Neural progenitor cell (in vitro differentiated cells): ENCODE measurements at places on chromosomes 5 and 9.

DNA sequence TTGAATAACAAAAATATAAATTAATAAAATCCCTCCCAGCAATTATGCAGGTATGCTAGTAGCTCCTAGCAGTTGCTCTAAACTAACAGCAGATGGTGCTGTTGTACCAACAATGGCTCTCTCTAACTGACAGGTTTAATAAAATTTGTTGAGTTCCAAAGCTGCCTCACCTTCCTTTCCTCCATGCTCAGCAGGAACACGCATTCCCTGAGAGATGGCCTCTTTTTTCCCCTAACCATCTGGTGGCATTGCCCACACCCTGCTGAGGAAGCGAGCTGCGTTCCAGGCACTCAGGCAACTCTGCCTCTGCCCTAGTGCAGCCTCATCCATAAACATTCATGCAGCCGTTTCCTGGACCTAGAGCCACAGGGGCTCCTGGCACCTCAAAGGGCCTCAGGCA, 106.2 kb downstream of the KLHL3 start:
- DNase-seq = peak; percentile 73

GRCh38 chr9:136484153-136485048, 1.6 kb upstream of the SEC16A start:
- DNase-seq = peak; percentile 21

DNA sequence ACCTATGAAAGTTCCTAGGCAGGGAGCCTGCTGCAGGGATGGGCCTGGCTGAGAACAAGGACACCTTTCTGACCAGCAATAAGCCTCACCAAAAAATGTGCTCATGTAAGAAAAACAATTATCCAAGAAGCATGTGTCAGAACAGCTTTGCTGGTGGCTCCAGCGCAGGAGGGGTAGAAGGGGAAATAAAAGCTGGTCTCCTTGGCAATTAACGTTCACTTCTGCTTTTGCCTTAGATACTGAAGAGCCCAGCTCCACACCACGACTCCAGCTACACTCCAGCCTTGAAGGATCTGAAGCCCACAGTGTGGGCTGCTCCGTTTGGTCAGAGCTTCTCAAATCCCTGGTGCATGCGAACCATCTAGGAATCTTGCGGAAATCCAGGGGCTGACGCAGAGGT, 107.6 kb upstream of the PHYKPL start:
- no peak for DNase-seq

DNA sequence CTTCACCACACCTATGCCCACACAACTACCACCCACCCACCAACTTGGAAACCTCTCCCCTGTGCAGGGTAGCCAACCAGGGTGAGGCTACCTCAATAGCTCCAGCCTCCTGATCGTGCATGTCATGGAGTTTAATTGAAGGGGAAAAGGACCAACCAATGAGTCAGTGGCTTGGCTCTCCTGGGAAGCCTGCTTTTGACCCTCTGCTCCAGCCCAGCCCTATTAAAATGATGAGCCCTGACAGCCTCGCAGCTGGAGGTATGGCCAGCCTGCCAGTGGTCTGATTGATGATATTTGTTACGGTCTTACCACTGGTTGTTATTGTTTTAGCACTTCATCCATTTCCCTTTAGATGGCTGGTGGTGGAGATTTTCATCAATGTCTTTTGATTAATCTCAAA, 280.4 kb downstream of the SH3GL2 start:
- DNase-seq = no peak
